ENCODE measurements at places on chromosomes 3 and 15.

DNA sequence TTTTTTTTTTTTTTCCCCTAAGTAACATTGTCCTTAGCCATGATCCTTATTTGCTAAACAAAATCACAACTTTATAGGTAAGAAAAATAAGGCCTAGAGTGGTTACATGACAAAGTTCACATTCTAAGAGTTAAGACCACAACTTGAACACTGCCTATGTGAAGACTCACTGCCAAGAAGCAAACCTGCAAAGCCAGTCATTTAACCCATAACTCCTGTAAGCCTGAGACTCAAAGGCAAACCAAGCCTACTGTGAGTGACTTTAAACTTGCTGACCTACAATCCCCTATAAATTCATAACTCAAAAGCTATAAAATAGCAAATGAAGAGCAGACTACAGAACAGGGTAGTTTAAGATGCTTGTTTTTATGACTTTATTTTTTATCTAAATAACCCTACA, 12.9 kb upstream of the ANKRD28 start:
- DNase-seq = no peak

GRCh38 chr15:80155001-80155377, 2.2 kb downstream of the FAH start:
- DNase-seq = no peak

GRCh38 chr3:86562090-86562489, 428.9 kb downstream of the VGLL3 start:
- DNase-seq = no peak

- DNase-seq = no peak
Observed at GRCh38 chr3:194687638-194688199, 2.0 kb downstream of the FAM43A start.

DNA sequence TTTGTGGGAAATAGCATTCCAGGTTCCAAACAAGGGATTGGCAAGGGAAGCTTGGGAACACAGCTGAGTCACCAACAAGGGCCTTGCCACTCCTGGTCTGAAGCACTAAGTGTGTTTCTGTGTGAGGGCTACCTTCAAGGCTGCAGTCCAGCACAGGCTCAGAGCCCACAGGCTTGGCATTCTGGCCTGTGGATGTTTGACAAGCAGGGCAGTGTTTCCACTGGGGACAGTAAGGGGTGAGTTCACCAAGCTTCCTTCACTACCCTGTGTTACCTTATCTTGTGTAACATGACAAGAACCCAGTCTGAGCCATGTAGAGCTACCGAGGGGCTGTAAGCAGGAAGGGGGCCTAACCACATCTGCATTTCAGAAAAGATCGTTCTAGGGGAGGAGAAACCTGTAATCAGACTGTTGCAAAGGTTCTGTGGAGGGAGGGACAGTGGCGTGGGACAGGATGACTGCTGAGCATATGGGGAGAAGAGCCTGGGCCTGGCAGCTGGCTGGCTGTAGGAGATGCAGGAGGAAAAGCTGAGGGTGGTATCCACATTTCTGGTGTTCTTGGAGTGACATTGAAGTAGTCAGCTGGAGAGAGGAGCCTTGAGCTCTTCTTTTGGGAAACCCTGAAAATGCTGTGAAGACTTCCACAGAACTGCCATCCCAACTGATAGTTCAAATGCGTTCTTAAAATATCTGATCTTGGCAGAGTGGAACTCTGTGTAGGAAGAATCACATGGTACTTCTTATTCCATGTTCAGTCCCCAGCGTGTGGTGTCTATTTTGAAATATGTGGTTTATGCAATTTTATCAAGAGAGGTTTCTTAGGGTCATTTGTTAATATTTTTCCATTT, 61.3 kb downstream of the CTDSPL start:
- DNase-seq = no peak

DNA sequence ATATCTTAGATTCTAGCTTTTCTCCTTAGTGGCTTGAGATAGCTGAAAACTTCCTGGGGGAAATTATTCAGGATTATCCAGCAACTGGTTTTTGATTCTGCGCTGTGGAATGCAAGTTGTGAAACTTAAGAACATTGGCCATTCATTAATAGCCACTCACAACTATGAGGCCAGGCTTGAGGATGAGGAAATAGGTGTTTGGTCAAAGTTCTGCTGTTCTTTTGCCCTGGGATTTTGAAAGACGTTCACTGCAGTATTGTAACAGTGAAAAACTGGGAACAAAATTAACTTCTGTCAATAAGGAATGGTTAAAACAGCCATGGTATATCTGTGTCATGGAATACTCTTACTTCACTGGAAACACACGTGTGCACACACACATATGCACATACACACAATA, 44.1 kb downstream of the CTXND1 start:
- DNase-seq = no peak

DNA sequence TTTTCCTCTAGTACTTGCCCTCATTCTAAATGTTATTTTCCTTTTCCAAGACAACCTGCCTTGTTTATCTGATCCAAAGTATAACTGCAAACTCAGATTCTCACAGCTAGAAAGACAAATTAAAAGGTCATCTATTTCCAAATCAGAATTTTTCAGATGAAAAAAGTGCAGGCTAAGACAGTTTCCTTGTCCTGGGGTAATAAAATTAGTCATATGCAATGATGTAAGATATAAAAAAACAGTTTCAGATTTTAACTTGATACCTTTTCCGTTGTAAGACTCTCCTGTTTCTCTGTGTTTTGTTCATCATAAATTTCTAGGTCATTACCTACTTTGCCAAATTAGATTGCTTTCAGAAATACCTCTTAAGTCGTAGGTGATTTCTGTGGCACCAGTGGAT, 238.4 kb upstream of the PEX5L start:
- no peak for DNase-seq

- no peak for DNase-seq
Observed at GRCh38 chr15:78243491-78243941, 9.2 kb upstream of the ACSBG1 start.

DNA sequence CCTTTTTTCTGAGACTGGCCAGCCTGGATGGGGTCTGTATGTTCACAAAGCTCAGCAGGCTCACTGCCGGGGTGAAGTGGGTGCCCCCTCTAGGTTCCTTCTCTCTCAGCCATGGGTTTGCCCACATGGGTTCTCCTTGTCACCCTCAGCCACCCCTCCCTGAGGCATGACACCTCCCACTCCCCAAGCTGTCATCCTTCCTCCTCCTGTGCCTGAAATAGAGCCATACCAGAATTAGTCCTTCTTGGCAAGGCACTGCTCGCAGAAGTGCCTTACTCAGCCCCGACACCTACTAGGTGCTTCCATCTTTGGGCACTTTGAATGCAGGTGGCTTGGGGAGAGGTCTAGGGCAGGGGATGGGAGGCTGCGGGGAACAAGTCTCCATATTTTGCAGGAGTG, 62.9 kb upstream of the SEC13 start:
- DNase-seq = no peak

- DNase-seq = no peak
Observed at GRCh38 chr3:167859610-167860009, 124.1 kb downstream of the SERPINI1 start.

- no peak for DNase-seq
Observed at GRCh38 chr3:46719044-46719565, 1.4 kb upstream of the PRSS50 start.

- DNase-seq = no peak
Observed at GRCh38 chr15:87739866-87740265, 516.7 kb downstream of the NTRK3 start.

GRCh38 chr3:56775838-56776555, 25.8 kb downstream of the ARHGEF3 start:
- DNase-seq = no peak

DNA sequence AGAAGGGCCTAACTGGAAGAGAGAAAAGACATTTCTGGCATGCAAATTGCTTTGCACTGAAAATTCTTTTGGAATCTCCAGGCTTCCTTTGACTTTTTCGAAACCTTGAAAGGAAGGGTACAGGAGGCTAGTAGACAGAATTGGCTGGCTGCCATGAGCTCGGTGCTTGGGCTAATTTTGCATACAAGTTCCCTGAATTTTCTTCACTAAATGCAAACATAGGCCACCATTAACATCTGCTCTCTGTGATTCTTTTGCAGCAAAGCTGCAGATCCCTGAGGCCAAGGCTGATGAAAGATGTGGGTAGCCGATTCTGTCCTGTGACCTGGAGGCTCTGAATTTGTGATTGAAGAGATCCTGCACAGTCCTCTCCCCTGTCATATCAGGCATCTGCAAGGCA, 247.8 kb upstream of the MCTP2 start:
- no peak for DNase-seq

GRCh38 chr3:28076246-28076645, 165.2 kb upstream of the CMC1 start:
- no peak for DNase-seq

- DNase-seq = no peak
Observed at GRCh38 chr3:129553171-129553570, 10.2 kb downstream of the H1-8 start.

DNA sequence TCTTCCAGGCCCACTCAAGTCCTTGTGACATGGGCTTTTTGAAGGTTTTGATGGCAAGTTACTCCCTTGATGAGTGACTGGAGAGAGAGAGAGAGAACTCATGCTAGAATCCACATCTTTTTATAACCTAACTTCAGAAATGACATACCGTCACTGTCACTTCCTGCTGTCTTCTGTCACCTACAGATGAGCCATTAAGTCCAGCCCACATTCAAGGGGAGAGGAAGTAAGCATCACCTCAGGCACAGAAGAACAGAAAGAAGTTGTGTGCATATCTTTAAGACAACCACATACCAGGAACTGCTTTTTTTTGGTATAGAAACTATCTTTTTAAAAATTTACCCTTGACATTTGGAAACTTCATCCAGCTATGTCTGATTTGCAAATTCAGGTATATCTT, 16.6 kb upstream of the TXNRD3 start:
- no peak for DNase-seq

- DNase-seq = no peak
Observed at GRCh38 chr3:186966406-186966805, 36.1 kb downstream of the ST6GAL1 start.

DNA sequence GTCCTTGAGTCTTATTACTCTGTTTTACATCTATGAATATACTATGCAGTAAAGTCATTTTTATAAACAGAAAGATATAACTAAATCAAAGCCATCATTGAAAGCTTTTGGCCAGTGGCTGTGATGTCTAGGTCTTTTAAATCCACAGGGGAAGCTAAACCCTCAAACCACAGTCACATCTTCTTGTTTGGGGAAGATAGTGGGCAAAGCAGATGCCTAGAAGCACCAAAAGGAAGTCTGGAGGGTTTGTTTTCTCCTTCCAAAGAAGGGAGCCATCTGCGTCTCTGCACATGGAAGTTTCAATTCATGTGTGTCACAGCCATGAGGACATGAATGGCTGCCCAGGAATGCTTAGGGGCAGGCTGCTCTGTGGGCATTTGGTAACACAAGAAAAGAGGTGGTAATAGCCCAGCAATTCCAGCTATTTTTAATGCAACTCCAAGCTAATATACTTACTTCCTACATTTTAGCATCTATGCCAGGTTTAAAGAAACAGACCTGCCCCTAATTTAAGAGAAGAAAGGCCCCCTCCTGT, 322.2 kb downstream of the SLC9A9 start:
- DNase-seq = no peak

- DNase-seq = no peak
Observed at GRCh38 chr3:138806376-138807080, 28.2 kb downstream of the PIK3CB start.

- no peak for DNase-seq
Observed at GRCh38 chr3:112579232-112579631, 17.4 kb downstream of the SLC35A5 start.

- no peak for DNase-seq
Observed at GRCh38 chr15:49235446-49236124, 65.5 kb downstream of the GALK2 start.

DNA sequence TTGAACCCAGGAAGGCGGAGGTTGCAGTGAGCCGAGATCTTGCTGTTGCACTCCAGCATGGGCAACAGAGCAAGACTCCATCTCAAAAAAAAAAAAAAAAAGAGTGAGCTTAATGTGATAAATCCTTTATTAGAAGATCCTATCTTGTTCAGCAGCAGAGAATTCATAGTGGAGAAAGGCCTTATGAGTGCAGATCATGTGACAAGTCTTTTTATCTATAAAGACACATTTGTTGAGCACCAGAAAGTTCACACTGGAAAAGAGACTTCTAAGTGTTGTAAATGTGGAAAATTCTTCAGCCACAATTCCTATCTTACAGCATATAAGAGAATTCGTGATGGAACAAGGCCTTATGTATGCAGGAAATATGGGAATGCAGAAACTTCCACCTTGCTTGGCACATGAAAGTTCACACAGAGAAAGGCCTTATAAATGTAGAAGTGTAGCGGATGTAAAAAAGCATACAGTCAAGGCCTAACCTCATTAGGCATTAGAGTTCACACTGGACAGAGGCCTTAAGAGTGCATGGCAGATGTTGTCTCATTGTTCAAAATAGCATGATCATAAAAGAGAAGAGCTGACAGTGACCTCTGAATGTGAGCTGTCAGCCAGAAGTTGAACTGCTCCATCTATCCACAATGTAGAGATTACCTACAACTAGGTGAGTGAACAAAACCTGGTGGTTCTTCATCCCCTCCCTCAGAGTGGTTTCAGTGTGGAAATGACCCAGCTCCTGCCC, 16.7 kb downstream of the ADAM10 start:
- DNase-seq = no peak

- no peak for DNase-seq
Observed at GRCh38 chr3:196800742-196801434, 61.2 kb downstream of the PAK2 start.

GRCh38 chr15:25664761-25665160, 198.4 kb downstream of the ATP10A start:
- DNase-seq = no peak

GRCh38 chr15:42084465-42085235, 9.7 kb downstream of the PLA2G4D start:
- peak; percentile 6 for DNase-seq

DNA sequence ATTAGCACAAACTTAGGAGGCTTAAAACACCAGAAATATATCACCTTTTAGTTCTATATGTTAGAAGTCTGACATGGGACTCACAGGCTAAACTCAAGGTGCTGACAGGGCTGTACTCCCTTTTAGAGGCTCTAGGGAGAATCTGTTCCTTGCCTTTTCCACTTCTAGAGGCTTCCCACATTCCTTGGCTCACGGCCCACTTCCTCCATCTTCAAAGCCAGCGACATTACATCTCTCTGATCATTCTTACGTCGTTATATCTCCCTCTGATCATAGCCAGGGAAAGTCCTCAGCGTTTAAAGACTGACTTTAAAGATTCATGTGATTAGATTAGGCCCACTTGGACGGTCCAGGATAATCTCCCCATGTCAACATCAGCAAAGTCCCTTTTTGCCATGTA, 166.3 kb downstream of the GREM1 start:
- DNase-seq = no peak

All from NCI-H1092 (cell line).